ENCODE measurements at places on chromosomes 13 and 19. TPM values are rescaled to one million over a fixed set of nuclear protein-coding genes. Genes with fewer than 3 reads are reported as not detected.

DNA sequence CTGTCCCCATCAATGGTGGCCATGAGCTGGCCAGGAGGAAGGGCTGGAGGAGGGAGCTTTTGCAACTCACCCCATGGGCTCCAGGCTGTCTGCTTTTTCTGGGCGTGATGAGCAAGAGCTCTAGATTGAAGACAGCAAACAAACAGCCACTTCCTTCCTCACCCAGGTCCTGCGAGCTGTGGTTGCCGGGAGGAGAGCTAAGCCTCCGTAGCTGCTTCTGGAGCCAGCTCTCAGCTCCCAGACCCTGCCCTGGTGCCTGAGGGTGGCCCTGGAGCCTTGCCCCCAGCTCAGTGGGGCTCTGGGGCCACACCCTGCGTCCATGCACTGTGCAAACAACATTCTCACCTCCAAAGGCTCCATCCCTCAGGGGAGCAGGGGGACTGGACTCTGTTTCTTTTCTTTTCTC lies 6.2 kb downstream of the MYO1F start:
- DNase-seq: no peak

Gene PRTN3
- polyA plus RNA-seq: 6.1 TPM

GRCh38 chr13:84237143-84237542 lies 354.9 kb upstream of the SLITRK1 start:
- DNase-seq: no peak

- DNase-seq: no peak
These were observed 4.2 kb downstream of the LGALS7B start for GRCh38 chr19:38793177-38793576.

DNA sequence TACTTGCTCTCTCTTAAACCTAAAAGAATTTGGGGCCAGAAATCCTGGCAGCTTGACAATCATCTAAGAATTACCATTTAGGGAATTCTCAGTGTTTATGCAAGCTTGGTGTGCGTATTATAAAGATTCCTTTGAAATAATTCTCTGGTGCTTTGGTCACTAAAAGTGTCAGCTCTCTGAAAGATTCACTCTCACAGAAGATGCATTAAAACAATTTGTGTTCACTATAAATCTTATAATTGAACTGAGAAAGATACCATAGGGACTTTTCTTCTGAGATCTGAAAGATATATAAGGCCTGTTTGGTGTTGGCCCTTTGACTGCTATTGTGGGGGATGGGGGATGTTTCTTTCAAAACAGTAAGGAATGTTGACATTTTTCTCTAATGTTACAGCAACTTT lies 27.3 kb downstream of the EPSTI1 start:
- DNase-seq: no peak

DNA sequence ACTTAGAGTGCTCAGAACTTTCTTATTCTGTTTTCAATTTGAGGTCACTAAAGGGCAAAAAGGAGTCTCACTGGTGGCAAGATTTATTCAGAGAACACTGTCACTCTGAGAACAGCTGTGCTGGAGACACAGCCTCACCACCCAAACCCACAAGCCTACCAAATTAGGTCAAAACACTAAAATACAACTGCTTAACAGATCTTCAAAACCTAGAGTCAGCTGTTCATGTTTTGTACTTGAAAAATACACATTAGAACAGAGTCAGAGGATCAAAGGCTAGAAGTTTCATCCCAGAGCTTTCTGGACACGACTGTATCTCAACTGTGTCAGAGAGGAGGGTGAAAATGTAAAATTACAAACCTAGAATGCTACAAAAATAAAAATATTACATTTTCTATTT lies 89.3 kb downstream of the MIPEP start:
- DNase-seq: no peak

GRCh38 chr13:27327633-27328032 lies 57.0 kb downstream of the RASL11A start:
- DNase-seq: no peak

GRCh38 chr13:35470671-35471661 lies 5.5 kb downstream of the MAB21L1 start:
- peak; percentile 82 for DNase-seq

Gene SMIM24
- not detected for polyA plus RNA-seq

Gene DMPK
- 399 TPM for polyA plus RNA-seq

All from hindlimb muscle (tissue), 1 donor.